ENCODE measurements at places on chromosomes 1 and 21. TPM values are rescaled to one million over a fixed set of nuclear protein-coding genes. Genes with fewer than 3 reads are reported as not detected.

LCE1C gene
- not detected for total RNA-seq

FOXO6 gene
- 0.05 TPM for total RNA-seq

LRRC71 gene
- 0.34 TPM for total RNA-seq

S100A2 gene
- total RNA-seq, result 2.0 TPM

RGS4 gene
- total RNA-seq, result 92.6 TPM

ADAMTS1 gene
- 20.3 TPM for total RNA-seq

PRR9 gene
- not detected for total RNA-seq

NBPF6 gene
- total RNA-seq, result not detected

ADGRB2 gene
- 0.40 TPM for total RNA-seq

GUCA2B gene
- total RNA-seq, result not detected

TRPM2 gene
- 18.3 TPM for total RNA-seq

LSM10 gene
- total RNA-seq, result 42.5 TPM
